ENCODE measurements at places on chromosomes 1 and 21. TPM values are rescaled to one million over a fixed set of nuclear protein-coding genes. Genes with fewer than 3 reads are reported as not detected.

The CBR3 gene
- total RNA-seq: not detected

The INKA2 gene
- total RNA-seq: 1.1 TPM

The FCRLB gene
- total RNA-seq: 937 TPM

The EXOSC10 gene
- 72.0 TPM for total RNA-seq

The PADI4 gene
- not detected for total RNA-seq

The CYP4A22 gene
- total RNA-seq: not detected

The NUAK2 gene
- 1.4 TPM for total RNA-seq

The LAMC2 gene
- total RNA-seq: not detected

The RNF223 gene
- total RNA-seq: not detected

The KISS1 gene
- not detected for total RNA-seq

The CFAP45 gene
- total RNA-seq: not detected

The CHI3L1 gene
- 10.1 TPM for total RNA-seq
